ENCODE measurements at places on chromosomes 12 and 14.

DNA sequence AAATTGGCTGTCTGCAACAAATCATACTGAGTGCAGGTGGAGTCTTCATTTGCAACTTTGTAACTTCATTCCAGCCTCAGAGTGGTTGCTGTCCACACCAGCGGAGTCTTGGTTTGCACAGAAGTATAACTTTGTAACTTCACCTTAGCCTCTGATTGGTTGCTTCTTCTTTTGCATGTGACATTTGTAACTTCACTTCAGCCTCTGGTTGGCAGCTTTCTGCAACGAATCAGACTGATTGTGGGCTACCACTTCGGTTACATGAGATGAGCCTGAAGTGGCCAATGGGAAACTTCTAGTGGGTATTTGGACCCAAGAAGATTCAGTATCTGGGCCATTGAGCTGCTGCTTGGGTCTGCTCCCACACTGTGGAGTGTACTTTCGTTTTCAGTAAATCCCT, 17.8 kb downstream of the RASSF8 start:
- no peak for DNase-seq

GRCh38 chr12:59737725-59738463, 142.1 kb downstream of the SLC16A7 start:
- DNase-seq: no peak

- DNase-seq: peak; percentile 47
These were observed 747 bp upstream of the DACT1 start for GRCh38 chr14:58637040-58637390.

DNA sequence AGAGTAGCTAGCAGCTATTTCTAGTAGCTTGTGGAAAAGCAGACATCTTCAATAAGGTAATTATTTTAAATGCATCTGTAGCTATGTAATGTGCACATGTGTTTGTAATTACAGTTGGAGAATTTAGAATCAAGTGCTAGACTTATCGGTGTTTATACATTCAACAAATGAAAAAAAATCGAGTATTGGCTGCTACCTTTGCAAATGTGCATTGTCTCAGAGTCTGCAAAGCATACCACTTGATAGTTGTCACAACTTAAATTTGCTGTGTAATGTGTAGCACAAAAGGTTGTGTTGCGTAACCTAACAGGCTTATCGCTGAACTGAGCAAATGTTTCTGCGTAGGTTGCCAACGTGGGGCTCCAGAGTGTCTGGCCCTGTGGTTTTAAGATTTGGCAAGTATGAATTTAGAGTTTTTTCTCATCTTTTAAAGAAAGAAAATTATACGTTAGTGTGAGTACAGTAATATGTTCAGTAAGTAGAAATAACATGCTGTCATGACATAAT, 44.3 kb downstream of the TMTC2 start:
- DNase-seq: no peak

DNA sequence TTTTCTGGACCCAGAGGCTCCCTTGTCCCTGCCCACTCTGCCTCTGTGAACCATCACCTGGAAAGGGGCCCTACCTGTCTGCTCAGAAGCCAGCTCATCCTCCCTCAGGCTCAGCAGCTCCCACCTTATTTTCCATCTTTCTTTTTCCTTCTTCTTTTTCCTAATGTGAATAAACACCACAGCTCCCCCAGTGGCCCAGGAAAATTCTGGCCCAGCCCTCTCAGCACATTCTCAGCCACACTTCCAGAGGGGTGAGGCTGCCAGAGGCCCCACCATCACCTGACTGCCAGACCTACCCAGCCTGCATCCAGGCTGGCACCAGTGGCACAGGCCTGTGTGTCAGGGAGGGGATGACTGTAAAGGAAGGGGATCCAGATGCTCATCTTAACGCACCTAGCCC, 23.0 kb downstream of the ZFHX2 start:
- DNase-seq: no peak

DNA sequence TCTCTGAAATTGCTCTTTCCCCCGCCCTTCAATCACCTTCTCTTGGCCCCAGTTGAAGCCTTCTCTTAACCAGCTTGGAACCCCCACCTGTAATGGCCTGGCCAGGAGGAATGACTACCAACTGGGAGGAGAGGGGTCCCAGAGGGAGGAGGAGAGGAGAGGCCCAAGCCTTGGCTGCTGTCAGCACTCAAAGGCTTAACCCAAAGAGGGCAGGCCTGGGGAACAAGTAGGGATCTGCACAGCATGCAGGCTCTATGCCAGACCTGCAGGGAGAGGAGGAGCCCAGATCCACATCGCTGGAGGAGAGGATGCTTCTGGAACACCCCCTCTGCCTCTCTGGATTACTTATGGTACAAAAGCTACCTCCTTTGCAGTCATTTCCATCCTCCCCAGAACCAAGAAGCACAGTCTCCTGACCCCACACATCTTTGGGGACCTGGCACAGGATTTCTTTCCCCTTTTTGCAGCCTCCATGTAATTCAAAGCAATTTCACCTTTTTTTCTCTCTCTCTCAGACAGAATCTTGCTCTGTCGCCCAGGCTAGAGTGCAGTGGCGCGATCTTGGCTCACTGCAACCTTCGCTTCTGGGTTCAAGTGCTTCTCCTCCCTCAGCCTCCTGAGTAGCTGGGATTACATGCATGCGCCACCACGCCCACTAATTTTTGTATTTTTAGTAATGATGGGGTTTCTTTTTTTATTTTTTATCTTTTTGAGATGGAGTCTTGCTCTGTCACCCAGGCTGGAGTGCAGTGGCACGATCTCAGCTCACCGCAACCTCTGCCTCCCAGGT, 6.2 kb downstream of the RARG start:
- no peak for DNase-seq

- no peak for DNase-seq
These were observed 87.3 kb upstream of the DIO3 start for GRCh38 chr14:101473795-101474562.

- no peak for DNase-seq
These were observed 2.6 kb upstream of the TRPV4 start for GRCh38 chr12:109835827-109836226.

DNA sequence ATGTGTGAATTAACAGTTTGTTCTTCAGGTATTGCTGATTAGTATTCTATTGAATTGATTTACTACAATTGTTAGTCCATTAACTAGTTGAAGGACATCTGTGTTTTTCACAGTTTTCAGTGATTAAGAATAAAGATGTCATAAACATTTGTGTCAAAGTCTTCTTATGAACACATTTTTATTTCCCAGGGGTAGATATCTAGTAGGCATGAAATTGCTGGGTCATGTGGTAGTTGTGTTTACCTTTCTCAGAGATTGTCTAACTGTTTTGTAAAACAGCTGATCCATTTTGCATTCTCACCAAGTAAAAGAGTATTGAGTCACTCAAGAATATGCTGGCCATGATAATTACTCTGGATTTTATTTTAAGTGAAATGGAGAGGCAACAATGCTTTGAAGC, 1145.3 kb downstream of the FSCB start:
- DNase-seq: no peak

- DNase-seq: no peak
These were observed 120.9 kb upstream of the MIS18BP1 start for GRCh38 chr14:45373877-45374276.

GRCh38 chr14:89409961-89410360, 7.1 kb downstream of the FOXN3 start:
- DNase-seq: no peak

- no peak for DNase-seq
These were observed 63.5 kb downstream of the GALNT16 start for GRCh38 chr14:69323266-69323998.

GRCh38 chr14:94691660-94692034, 78.3 kb downstream of the GSC start:
- DNase-seq: no peak

GRCh38 chr14:59483363-59483762, 845 bp downstream of the L3HYPDH start:
- DNase-seq: no peak

GRCh38 chr12:105212438-105212837, 23.5 kb downstream of the APPL2 start:
- no peak for DNase-seq

DNA sequence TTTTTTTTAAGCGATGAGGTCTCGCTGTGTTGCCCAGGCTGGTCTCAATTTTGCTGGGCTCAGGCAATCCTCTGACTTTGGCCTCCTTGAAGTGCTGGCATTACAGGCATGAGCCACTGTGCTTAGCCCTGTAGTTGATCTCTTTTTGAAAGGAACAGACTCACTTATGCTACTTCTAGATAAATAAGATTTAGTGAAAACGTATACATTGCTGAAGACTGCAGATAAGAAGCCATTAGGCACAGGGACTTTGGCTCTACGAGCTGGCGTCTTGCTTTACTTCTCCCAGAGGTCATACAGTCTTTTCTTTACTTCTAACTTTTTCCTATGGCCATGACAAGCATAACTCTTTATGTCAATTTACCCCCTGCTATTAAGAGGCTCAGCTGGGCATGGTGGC, 9.4 kb downstream of the PTGR2 start:
- DNase-seq: no peak

DNA sequence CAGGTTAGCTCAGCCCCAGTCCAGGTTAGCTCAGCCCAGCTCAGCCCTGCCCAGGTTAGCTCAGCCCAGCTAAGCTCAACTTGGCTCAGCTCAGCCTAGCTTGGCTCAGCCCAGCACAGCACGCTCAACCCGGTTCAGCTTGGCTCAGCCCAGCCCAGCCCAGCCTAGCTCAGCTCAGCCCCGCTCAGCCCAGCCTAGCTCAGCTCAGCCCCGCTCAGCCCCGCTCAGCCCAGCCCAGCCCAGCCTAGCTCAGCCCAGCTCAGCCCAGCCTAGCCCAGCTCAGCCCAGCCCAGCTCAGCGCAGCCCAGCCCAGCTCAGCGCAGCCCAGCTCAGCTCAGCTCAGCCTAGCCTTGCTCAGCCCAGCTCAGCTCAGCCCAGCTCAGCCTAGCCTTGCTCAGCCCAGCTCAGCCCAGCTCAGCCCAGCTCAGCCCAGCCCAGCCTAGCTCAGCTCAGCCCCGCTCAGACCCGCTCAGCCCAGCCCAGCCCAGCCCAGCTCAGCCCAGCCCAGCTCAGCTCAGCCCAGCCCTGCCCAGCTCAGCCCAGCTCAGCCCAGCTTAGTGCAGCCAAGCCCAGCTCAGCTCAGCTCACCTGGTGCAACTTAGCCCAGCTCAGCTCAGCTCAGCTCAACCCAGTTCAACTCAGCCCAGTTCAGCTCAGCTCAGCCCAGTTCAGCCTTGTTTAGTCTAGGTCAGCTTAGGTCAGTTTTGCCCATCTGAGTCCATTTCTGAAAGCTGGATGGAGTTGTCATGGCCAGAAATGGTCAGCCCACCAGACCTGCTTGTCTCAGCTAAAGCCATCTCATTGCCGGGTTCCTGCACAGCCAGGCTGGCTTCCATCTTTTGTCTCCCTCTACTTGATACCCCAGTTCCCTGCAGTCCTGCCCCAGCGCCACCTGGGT, 333.6 kb downstream of the TMEM121 start:
- no peak for DNase-seq

DNA sequence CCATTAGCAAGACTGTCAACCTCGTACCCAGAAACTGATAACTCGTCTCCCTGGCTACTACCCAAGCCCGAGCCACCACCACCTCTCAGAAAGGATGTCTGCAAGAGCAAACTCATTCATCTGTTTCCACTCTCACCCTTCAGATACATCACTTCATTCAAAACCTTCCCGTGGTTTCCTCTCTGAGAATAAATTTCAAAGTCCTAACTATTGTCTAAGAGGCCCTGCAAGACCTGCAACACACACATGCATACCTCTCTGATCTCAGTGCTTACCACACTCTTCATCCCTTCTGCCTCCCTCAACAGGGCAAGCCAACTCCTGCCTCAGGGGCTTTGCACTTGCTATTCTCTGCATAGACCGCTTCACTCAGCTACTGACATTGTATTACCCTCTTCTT, 40.6 kb downstream of the PPP1R13B start:
- no peak for DNase-seq

DNA sequence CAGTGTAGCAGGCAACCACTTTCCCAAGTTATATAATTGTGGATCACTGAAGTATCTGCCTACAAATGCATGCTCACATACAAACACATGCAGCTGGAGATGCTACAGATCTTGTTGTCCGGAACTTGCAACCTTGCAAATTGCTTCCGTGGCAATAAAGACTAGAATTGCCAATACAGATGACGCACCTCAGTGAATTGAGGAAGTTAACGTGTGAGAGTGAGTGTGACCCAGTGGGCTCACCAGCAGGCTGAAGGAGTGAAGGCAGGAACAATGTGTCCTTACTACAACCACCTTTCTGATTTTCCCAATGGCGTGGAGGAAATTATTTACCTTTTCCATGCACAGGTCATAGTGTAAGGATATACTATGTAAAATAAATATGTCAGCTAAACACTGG, 89.4 kb upstream of the GRIP1 start:
- DNase-seq: no peak

DNA sequence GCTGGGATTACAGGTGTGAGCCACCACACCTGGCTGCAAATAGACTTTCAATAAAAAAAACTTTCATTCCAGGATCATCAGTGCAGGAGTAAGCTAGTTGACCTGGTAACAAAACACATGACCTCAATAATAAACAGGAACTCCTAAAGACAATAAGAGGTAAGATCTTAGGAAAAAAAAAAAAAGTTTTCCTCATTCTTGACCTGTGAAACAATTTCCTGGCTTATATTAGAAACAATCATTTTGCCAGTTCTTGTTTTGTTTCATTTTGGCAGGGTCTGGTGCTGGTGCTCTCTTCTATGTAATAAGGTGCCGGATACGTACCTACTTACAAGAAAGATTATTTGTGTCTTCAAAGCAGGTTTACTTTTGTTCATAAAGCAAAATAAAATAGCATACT, 90.6 kb upstream of the AMN1 start:
- DNase-seq: no peak

DNA sequence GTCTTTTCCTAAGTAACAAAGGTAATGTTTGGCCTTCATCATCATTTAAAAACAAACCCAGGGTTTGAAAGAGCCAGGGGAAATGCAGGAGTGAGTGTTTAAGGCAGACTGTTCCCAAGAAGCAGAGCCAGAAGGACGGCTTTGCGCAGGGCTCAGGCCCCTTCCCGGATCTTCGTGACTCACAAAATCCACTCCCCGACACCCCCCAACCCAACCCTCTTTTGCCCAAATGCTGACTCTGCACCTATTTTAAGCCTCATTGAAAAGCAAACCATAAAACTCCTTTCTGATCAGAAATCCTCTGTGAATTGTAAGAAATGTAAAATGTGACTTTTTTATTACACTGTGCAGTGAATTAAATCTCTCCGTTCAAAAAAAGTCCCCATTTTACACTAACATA, 67.5 kb downstream of the SETD3 start:
- no peak for DNase-seq

DNA sequence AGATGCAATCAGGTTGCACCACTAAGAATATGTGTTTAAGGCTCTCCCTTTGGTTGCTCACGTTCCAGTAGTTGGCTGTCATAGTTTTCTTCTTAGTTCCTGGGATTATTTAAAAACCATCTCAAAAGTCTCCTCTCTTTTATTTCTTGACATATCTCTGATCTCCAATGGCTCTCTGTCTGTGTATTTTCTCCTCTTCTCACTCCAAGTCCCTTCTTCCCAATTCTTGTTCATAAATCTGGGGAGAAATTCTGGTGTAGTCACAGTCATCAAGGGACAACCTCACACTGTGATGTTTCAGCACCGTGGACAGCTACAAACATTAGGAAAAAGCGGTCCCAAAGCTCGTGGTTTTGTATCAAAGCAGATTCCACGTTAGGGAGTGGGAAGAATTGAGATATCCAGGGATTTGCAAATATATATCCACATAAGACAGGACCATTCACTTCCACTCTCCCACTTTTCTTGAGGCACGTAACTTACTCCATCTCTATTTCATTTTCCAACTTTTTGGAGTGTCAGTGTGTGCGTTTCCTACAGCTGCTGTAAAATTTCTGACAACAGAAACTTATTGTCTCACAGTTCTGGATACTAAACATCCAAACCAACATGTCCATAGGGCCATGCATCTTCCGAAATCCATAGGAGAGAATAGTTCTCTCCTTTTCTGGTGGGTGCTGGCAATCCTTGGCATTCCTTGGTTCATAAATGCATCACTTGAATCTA, 80.6 kb upstream of the TMEM233 start:
- no peak for DNase-seq

GRCh38 chr14:89430391-89431236, 13.6 kb upstream of the FOXN3 start:
- DNase-seq: peak; percentile 56
